Activated gamma-delta T cell treated with Interleukin-2 at 50 U/mL for 16 hours (primary cell): ENCODE measurements at places on chromosomes 4 and X.

DNA sequence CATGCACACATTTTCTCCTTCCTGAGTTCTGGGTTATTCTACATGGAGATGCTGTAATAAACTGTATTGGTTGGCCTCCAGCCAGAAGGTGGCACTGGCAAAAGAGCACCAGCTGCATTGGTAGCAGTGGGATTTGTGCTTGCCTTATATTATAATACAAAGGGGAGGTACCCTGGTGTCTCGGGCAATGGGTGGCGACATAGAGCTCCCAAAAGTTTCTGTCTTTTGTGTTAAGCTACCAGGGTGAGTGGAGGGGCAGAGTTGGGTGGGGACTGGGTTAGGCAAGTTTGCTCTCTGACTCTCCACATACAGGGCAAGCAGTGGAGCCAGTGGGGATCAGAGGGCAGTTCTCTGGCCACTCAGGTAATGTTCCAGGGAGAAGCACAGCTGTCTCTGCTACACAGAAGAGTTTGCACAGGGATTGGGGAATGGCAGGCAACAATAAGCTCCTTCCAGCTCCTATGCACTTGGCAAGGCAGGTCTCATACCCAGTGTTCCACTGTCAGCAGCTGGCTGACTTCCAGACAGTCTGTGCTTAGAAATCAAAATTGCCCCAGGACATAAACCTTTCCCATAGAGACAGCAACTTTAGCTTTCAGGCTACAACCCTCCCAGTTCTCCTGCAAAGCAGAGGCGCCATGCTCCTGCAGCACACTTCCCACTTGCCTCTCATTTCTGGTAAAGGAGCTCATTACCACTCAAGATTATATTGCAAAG, 463.9 kb upstream of the PCDH7 start:
- no peak for DNase-seq

GRCh38 chr4:122781486-122781885, 45.1 kb upstream of the FGF2 start:
- no peak for DNase-seq

DNA sequence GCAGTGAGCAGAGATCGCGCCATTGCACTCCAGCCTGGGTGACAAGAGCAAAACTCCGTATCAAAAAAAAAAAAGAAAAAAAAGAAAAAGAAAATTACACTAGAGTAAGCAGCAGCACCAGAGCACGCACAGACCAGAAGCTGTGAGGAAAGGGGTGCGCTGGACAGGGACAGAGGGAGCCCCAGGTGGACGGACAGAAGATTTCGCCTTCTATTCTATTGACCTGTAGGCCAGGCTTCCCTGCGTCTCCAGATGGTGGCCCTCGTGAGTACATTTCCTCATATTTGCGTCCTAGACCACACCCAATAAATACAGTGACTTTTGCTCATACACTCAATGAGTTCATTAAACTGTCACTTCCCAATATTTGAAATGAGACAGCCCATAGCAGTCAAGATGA, 19.1 kb downstream of the MTNR1A start:
- DNase-seq: no peak

GRCh38 chrX:22365460-22365859, 92.7 kb downstream of the CBLL2 start:
- no peak for DNase-seq

- no peak for DNase-seq
These were observed 41.1 kb downstream of the ZFX start for GRCh38 chrX:24190500-24191156.

GRCh38 chr4:177380730-177381287, 61.4 kb downstream of the AGA start:
- DNase-seq: no peak

- no peak for DNase-seq
These were observed 17.6 kb downstream of the TMEM187 start for GRCh38 chrX:153989973-153990655.

DNA sequence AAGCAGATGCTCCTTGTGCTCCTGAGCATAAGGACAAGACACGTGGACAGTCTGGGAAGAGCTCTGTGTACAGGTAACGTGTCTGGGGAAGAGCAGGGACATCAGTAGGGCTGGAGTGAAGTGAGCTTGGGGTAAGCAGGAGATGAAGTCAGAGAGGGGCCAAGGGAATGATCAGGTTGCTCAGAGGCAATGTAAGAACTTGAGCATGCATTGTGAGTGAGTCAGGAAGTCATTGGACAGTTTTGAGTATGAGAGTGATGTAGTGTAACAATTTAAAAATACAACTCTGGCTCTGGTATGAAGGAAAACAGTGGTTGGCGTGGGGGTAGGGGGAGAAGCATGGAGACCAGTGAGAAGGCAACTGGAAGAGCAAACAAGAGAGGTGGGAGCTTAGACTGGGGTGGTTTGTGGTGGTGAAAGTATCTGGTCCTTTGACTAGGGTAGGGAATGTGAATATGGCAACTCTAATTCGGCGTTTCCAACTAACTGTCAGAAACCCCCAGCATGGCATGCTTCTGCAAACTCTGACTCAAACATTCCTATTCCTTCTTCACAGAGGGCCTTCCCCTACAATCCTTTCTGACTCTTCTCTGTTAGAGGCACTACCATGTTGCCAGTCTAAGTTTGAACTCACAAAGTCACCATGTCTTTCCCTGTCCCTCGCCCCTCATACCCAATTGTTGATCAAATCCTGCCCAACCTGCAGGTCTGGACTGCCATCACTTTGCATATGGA, 57.2 kb downstream of the STBD1 start:
- no peak for DNase-seq

DNA sequence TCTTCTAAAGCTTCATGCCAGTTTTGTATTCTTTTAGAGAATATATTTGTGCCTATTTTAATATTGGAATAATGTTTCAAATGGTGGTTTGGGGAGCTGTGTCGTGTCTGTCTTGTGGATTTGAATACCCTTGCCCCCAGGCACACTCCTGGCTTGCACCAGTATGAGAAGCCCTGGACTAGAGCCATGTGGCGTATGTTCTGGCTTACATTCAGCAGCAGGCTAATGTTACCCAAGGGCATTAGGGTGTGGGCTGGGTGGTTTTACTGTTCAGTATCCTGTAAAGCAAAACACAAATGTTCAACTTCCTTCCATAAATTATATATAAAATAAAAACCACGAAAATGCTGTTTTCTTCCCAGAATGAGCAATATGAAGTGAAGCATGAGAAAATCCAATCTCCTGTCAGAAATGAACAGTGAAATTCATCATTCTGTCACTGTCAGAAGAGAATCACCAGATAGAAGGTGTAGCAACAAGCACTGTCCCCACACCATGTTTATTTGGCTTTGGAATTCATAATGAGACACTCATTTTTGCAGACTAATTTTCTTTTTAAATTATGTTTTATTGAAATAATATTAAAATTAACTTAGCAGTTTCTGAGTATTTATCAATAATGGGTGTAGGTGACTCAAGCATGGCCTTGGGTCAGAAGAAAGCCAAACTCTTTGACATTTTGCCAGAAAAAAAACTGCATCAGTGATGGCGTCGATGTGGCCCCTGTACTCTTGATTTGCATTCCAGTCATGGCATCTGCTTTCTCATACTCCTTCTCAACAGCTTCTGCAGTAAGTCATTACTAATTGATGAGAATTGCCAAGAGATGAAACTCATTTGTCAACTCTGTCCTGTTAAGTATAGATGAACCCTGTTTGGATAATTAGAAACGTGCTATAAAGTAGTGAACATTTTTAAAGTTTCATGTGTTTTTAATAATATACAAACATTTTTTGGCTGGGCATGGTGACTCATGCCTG, 43.8 kb downstream of the WWC2 start:
- no peak for DNase-seq

- no peak for DNase-seq
These were observed 10.0 kb upstream of the ADD1 start for GRCh38 chr4:2833671-2834000.

- no peak for DNase-seq
These were observed 9.9 kb upstream of the MID1 start for GRCh38 chrX:10630320-10630719.

GRCh38 chr4:26870576-26871262, 10.1 kb downstream of the STIM2 start:
- no peak for DNase-seq

- DNase-seq: no peak
These were observed 17.4 kb upstream of the LNX1 start for GRCh38 chr4:53608649-53609048.

DNA sequence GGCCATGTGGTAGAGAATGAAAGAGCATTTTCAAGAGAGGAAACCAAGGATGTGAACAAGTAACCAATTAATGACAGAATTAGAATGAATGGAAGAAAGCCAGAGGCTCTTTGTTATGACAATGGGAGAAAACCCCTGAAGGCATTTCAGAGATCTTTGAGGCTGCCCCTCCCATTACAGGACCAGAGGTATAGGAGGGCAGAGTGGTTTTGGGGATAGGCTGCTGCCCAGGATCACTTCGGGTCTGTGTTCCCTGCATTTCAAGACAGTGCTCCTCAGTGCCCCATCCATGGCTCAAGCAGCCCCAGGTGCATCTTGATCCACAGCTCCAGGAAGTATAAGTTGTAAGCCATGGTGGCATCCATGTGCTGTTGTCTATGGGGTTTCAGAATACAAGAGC, 124.0 kb upstream of the HPF1 start:
- DNase-seq: no peak

DNA sequence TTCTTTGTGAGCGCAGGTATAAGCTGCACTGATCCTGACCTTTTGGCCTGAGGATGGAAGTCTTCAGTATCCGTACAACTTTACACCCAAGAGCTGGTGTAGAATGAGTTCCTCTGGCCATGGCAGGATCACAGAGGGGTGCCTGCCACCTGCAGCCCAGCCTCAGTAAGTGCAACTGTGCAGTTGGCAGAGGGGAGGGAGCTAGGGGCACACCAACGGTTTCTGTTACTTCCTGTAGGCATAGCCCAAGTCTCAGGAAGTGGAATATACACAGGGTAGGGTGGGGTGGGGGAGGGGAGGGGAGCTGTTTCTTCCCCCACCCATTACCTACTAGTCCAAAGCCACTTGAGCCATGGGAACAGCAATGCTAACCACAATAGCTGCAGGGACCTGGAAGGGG, 85.4 kb upstream of the GBA3 start:
- DNase-seq: peak; percentile 7

DNA sequence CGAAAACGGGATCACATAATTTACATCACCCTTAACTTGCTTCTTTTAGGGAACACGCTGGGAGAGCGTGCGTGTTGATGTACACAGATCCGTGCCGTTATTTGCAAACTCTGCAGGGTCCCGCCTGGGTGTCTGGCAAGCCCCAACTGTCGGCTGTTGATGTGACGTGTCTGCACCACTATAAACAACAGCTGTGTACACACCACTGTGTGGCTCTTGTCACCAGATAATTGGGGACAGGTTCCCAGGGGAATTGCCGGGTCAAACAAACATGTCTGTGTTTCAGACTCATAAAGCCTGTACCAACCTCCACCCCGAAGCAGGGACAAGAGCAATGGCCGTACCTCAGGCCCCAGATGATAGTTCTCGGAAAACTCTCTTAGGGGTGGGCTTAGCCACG, 105.0 kb upstream of the AFAP1 start:
- DNase-seq: no peak

GRCh38 chr4:48044298-48044697, 27.7 kb downstream of the NIPAL1 start:
- DNase-seq: no peak

GRCh38 chr4:69744157-69744478, 16.3 kb downstream of the SULT1B1 start:
- no peak for DNase-seq

GRCh38 chrX:25025615-25026014, 9.8 kb upstream of the ARX start:
- DNase-seq: no peak
